SHP77 (cell line): ENCODE measurements at places on chromosomes 11 and 22.
A peak's percentile ranks its signal among the peaks of the same experiment; 100 is the strongest.

GRCh38 chr22:30371981-30372380, 15.2 kb downstream of the CCDC157 start:
- DNase-seq: no peak

DNA sequence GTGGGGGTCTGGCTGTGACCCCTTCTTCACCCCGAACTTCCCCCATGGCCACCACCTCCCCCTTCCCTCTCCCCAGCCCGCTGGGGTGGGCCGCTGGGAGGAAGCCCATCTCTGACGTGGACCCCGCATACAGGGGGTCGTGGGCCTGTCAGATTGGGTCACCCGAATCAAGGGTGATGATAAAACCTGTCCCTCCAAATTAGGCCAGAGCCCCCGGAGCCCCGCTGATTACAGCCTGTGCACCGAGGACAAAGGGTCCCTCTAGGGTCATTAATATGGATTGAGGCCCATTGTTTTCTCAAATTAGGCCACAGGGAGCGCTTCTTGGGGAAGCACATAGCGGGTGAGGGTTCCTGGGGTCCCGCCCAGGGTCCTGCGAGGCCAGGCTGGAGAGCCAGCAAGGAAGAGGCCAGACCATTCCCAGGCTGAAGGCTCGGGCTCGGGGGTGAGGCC, 4.9 kb upstream of the LINC01488 start:
- DNase-seq: no peak

GRCh38 chr11:115905341-115906000, 401.3 kb upstream of the CADM1 start:
- no peak for DNase-seq

- no peak for DNase-seq
Measured at GRCh38 chr11:120133216-120134105, 4.5 kb downstream of the TRIM29 start.

DNA sequence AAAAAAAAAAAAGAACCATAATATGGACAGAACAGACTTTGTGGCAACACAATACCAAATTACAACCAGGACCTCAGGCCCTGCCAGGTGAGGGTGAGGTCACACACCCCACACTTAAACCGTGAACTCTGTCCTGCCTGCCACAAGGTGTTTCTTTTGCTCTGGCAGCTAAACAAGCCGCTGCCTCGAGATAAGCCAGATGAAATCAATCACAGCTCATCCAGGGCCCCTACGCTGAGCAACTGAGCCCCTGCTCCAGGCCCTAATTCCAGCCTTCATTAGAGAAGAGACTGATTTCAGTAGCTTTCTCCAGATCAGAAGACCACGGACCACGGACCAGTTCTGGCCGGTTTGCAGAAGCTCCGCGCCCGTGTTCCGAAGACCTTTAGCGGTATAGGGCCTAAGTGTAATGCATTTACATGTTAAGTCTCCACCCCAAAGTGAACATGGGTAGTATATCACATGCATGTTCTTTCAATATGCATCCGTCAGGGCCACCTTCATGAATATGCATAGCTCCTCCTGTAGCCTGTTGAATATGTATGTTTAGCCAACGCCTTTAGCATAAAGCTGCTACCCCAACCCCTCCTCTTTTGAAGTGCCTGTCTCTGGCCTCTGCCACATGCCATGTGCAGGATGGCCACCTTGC, 14.8 kb upstream of the RAC2 start:
- DNase-seq: no peak

DNA sequence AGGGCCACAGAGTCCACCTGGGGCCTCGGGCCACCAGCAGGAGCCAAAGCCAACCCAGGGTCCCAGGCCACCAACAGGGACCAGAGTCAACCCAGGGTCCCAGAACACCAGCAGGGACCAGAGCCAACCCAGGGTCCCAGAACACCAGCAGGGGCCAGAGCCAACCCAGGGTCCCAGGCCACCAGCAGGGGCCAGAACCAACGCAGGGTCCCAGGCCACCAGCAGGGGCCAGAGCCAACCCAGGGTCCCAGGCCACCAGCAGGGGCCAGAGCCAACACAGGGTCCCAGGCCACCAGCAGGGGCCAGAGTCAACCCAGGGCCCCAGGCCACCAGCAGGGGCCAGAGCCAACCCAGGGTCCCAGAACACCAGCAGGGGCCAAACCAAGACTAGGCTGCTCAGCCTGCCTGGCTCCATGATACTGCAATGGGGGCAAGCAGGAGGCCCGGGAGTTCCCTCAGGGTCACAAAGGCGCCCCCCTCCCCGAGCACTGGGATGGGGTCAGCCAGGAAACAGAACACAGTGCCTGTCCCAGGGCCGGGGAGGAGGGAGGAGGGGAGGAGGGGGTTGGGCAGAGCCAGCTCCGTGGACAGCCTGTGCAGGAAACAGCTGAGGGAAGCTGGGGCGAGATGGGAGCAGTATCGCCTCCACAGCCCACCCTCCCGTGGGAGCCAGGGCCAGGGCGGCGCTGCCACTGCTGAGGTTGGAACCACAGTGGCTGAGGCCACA, 62.0 kb upstream of the PRR5 start:
- DNase-seq: no peak

DNA sequence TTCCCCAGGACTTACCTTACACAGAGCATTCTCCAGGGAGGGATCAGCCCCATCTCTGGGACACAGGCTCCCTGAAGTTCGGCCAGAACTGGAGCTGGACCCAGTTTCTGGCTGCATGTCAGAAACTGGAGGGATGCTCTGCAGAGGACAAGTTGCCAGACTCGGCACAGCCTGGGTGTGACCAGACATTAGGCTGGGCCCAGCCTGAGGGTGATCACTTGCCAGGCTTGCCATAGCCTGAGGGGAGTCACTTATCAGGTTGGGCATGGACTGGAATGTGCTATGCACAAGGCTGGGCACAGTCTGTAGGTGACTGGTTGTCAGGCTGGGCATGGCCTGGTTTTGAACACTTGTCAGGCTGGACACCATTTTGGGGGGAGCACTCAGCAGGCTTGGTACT, 30.7 kb upstream of the STK33 start:
- DNase-seq: no peak

DNA sequence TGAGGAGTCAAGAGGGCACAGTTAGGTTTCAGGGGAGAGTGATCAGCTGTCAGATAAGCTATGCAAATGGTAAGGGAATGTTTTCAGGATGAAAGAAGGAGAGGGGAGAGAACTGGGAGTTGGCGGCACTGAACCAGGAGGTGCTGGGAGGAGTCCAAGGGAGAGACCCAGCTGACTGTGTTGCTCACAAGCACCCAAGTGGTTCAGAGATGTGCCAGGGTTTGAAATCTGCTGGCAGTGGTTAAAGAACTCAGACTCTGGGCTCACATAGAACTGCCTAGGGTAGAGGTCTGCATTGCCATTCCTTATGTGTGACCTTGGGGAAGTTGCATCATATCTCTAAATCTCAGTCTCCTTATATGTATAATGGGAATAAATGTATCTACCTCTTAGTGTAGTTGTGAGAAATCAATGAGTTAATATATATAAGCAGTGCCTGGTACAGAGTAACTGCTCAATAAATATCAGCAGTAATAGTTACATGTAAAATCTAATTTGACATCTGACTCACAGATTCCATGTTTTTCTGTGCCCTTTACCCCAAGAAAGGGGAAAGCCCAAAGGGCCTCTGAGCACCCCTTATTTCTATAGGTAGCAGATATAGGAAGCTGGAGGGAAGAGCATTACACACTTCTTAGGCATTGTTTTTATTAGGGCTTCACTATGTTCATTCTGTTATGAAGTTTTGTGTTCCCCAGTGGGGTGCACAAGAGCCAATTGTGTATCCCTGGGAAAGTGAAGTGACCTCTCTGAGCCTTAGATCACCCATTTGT, 66.9 kb upstream of the SESN3 start:
- DNase-seq: no peak

DNA sequence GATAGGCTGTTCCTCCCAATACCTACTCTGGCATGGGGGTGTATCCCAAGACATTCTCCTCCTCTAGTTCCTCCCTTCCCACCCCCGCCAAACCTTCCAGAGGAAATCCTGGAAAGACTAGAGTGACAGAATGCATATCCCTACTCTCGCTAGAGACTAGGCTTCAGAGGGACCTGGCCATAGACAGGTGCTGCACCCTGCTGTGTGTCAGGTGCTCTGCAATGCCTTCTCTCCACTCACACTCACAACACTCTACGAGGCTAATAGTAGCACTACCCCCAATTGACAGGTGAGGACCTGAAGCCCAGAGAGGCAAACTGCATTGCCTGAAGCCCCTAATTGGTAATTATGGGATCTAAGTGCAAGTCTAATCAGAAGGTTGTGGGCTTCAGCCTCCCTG, 46.2 kb upstream of the LMO1 start:
- no peak for DNase-seq

GRCh38 chr11:103968685-103969084, 67.8 kb upstream of the DDI1 start:
- DNase-seq: no peak

DNA sequence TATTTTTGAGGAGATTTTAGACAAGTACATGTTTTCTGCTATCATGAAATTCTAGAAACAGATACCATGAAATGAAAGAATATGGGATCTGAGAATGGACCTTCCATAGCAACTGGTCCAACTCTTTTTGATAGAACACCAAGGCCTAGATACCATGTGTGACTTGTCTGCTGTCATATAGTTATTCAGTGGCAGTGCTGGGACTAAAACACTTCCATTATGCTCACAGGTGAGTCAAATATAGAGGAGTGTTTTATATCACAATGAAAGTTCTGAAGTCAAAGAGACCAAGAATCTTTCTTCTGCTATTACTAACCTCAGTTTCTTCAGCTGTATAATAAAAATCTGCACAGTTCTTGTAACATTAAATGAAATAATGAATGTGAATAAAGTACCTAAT, 276.9 kb downstream of the DCDC1 start:
- no peak for DNase-seq

DNA sequence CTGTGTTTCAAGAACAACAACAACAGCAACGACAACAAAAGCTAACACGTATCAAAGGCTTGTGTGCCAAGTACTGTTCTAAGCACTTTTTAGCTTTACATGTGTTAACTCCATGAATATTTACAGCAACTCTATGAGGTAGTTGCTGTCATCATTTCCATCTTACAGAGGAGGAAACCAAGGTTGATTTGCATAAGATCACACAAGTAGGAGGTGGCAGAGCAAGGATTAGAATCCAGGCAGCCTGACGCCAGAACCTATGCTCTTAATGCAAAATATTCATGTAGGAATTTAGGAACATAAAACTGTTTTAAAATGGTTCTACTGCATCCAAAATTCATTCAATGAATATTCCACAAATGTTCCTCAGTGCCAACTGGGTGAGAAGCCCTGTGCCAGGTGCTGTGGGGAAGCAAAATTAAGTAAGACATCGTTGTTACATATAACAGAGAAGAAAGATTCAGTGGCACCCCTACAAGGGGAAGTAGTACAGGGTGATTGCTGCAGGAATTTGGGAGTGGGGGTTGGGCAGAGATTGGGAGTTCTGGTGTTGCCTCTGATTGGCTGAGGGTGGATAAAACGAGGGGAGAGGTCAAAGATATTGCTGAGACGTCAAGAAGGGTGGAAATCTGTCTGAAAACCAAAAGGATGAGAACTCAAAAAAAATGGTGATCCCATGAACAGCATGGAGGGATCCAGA, 86.1 kb upstream of the ARHGAP20 start:
- no peak for DNase-seq

DNA sequence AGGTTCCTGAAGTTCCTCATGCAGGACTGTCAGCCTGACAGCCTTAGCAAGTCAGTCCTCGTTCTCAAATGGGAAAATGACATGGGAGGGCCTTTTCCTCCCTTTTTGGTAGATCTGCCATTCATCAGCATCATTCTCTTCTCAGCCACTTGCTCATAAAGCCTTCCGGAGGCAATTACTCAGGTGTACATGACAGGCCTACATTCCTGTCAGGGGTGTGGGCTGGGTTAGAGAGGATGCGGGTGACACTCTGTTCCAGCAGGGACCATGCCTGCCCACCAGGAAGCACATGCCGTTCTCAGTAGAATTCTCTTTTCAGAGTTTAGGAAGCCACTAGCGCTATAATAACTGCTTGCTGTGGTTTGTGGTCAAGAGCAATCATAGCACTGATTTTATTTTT, 24.2 kb upstream of the ANKK1 start:
- no peak for DNase-seq

GRCh38 chr11:9575260-9576240, 2.1 kb downstream of the WEE1 start:
- DNase-seq: peak; percentile 26

DNA sequence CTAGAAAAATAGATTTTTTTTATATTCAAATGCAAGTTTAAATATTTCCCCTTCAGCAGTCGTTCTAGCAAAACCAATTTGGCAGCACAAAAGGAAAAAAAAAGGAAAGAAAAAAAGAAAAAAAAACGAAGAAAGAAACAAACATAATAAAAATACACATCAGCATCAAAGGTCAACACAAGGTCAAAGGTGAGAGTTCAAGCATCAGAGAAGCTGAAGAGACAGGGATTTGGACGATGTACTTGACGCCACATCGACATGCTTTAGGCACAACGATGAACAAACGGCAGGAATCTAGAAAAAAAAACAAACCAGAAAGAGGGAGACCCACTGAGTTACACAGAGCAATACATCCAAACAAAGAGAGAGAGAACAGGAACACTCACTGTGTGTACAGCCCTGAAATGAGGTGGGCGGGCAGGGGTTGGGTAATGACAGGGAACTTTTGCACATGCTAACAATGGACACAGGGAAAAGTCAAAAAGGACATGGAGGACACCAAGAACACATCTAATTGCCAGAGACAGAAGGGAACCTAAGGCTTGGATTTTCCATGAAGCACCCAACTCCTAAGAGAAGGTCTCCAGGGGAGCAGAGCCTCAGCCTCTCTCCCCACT, 19.8 kb upstream of the RAPSN start:
- DNase-seq: no peak

DNA sequence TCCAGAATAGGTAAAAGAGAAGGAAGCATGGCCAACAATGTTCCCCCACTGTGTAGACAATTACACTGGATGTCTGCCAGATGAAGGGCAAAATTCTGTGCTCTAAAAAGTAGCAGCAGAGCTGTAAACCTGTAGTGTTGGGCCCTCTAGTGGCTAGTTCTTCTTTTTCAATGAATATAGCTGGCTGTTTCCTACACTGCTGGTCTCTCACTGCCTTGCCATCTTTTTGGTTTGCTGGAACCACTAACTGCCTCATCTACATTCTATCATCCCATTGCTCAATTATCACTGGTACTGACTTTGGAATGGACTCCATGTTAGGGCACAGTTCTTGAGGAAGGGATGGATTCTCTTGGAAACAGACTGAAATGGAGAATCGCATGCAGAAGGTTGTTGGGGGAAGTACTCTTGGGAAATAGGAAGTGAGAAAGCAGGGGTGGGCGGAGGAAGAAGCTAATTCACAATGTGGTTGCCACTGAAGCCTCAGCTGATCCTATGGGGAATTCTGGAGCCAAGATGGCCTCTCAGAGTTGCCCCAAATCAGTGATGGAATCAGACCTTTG, 17.9 kb downstream of the KCNE3 start:
- peak; percentile 91 for DNase-seq

- no peak for DNase-seq
Measured at GRCh38 chr11:72493426-72494108, 59.2 kb upstream of the CLPB start.

GRCh38 chr11:102119997-102120396, 9.8 kb downstream of the YAP1 start:
- DNase-seq: no peak

GRCh38 chr11:32426819-32427615, 8.3 kb downstream of the WT1 start:
- no peak for DNase-seq

GRCh38 chr11:11467312-11467711, 114.3 kb upstream of the CSNK2A3 start:
- DNase-seq: no peak
